HuH-7 (cell line): ENCODE measurements at places on chromosomes 13 and 19.

- DNase-seq, result no peak
These were observed 2.3 kb downstream of the PPP1R15A start for GRCh38 chr19:48874303-48875135.

GRCh38 chr19:44903602-44904425 lies 1.8 kb upstream of the APOE start:
- peak; percentile 75 for DNase-seq

- no peak for DNase-seq
These were observed 1407.1 kb upstream of the MIR17HG start for GRCh38 chr13:89940383-89940782.

GRCh38 chr19:2469102-2469914 lies 6.6 kb upstream of the GADD45B start:
- no peak for DNase-seq

DNA sequence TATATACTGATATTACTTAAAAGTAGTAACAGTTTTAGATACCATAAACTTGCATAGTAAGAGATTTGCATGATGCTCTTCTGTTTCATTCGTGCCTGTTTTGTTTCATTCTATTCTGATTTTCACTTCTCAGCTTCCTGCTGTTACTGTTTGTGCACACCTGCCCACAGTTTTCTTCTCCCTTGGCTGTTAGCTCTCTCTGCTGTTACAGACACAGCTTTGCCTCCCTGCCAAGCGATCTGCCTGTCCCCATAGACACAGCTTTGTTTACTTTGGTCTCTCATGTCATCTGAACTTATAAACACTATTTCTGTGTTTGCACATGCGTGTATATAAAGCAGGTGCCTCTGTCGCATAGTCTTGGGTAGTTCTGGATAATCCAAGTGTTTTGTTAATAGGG lies 21.4 kb upstream of the UPF3A start:
- no peak for DNase-seq

- DNase-seq, result no peak
These were observed 15.3 kb upstream of the ERICH6B start for GRCh38 chr13:45630791-45631190.

DNA sequence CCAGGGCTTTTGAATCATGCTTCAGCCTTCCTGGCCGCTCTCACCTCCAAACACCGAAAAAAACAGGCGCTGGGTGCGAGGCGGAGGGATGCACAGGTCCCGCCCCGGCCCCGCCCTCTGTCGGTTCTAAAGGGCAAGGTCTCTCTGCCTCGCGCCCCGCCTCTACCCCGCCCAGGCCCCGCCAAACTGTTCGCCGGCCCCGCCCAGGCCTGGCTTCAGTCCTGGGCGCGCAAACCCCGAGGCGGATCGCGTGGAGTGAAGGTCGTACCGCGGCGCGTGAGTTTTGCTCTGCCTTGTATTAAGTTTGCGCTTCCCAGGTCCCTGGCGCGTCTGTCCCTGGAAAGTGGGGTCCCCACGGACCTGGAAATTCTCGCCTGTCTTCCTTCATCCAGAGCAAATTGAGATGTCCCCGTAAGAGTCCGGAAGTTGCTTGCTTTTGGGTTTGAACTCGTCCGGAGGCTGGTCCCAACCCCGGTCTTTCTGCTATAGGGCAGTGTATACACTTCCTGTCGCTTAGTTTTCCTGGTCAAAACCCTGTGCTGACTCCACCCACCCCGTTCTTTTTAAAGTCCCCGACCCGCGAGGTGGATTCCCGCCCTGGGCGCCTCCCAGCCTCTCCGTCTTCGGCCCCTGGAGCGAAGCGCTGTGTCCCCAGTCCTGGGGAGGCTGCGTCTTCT lies 8.4 kb downstream of the ZNF808 start:
- no peak for DNase-seq

GRCh38 chr19:2578391-2578890 lies 102.5 kb downstream of the GADD45B start:
- DNase-seq, result no peak

DNA sequence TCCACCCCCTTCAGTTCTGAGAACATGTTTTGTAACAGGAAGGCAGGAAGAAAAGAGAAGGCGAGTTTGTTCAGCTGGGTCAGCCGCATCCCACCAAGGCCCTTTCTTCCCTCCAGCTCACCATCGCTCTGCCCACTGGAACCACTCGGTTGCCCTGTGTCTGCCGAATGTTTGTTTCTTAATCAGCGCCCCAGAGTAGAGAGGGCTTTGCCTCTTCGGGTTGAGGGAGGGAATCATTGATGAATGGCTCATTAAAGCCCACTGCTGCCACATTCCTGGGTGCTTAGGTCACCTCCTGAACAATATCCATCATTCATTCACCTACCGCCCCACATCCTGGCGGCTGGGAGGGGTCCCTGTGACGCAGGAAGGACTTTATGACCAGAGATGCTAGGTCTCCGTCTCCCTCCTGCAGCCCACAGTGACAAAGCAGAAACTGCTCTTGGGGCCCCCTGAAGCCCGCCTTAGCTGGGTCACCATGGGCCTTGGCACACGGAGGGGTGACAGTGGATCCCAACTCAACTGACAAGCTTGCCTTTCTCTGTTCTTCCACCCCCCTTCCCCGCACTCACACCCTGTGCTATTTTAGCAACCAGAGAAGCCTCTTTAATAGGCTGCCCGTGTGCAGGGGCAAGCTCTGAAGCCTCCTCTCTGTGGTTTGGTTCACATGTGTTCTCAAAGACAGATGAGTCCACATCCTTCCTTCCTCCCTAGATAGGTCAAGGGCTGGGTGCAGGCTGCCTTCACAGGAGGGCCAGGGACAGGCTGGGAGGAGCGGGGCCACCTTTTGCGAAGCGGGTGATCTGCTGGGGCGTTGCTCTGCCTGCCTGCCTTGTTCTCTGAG lies 46.2 kb downstream of the ACTN4 start:
- DNase-seq, result peak; percentile 76

DNA sequence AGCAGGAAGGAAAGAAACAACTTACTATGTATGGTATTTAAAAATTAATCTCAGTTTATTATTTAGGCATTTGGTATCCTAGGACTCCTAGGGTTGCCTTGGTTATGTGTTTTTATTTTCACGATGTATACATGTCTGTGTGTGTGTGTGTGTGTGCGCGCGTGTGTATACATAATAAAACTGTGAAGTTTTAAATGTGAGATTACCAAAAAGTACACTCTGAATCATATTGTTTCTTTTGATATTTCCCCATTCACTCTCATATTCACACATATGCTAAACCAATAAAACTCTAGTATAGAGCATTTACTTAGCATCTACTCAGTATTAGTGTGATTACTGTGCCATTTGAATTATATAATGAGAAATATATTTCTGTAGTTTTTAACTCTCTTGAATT lies 30.8 kb upstream of the NDFIP2 start:
- DNase-seq, result no peak

- DNase-seq, result no peak
These were observed 902.3 kb upstream of the SLITRK1 start for GRCh38 chr13:84784443-84785153.

DNA sequence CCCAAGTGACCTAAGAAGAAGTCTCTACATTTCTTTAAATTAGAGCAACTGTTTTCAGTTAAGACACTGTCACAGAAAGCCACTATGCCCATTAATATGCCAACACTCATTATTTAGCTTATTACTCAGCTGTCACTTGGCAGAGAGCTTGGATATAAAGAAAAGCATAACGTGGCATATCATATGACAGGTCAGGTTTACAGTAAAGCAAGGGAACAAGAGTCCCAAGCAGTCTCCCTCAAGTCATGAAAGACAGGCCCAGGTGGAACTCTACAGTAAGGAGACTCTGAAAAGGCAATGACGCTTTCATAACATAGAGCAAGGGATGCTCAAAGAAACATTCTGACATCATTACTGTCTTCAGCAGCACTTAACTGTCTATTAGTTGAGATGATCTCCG lies 6.3 kb downstream of the LHFPL6 start:
- no peak for DNase-seq

GRCh38 chr13:23673867-23674605 lies 103.8 kb downstream of the TNFRSF19 start:
- DNase-seq, result no peak

GRCh38 chr13:95226932-95227695 lies 74.1 kb downstream of the ABCC4 start:
- DNase-seq, result no peak

DNA sequence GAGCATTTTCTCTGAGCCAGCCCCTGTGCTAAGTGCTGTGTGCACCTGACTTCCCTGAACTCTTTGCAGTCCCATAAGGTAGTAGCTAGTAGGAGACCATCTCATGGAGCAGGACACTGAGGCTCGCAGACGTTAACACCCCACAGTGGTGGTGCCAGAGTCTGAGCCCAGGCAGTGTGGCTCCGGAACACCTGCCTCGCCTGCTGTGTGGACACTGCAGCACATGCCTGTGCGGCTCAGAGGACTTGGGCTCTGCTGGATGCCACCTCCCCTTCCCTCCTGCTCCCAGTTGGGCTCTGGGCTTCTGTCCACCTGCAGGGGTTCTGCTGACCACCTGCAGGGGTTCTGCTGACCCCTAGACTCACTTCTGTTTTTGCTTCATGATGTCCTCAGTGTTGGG lies 27.0 kb upstream of the SIGLEC11 start:
- no peak for DNase-seq

- DNase-seq, result no peak
These were observed 89.7 kb downstream of the RAB20 start for GRCh38 chr13:110471833-110472162.

DNA sequence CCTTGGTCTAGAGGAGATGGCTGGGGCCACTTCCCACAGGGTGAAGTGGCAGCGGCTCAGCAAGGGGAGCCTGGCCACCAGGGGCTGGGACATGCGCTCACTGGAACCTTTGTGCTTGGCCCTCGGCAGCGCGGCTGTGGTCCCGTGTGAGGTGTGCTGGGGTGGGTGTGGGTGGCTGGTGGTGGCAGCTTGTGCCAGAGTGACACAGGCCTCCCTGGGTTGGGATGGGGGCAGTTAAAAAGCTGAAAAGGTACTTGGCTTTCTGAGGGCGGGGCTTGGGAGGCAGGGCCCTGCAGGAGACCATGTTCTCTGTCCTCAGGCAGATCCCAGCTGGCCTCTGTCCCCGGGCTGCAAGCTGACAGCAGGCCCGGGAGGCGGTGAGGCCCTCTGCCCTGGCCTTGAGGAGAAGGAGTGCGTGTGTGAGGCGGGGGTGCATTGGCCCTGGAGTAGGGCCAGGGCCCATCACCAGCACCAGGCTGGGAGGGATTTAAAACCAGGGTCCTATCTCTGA lies 17.3 kb downstream of the MPND start:
- no peak for DNase-seq

DNA sequence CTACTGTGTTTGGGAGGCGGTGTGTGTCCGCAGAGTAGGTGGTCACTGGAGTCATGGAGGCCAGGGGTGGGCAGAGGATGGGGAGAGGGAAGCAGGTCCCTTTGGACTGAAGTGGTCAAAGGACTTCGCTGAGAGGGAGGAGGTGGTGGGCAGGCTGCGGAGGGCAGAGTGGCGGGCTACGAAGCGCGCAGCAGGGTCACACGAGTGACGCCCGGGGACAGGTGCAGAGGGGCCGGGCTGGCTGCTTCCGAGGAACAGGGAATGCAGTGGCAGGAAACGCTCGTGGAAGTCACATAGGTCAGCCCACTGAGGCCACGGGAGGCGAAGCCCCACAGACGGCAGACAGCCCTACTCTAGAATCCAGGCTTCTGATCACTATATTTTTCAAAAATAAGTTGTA lies 111.5 kb downstream of the URI1 start:
- DNase-seq, result no peak

GRCh38 chr19:50332244-50333038 lies 3.3 kb upstream of the KCNC3 start:
- no peak for DNase-seq

- DNase-seq, result no peak
These were observed 6.0 kb downstream of the RCN3 start for GRCh38 chr19:49533551-49534488.

DNA sequence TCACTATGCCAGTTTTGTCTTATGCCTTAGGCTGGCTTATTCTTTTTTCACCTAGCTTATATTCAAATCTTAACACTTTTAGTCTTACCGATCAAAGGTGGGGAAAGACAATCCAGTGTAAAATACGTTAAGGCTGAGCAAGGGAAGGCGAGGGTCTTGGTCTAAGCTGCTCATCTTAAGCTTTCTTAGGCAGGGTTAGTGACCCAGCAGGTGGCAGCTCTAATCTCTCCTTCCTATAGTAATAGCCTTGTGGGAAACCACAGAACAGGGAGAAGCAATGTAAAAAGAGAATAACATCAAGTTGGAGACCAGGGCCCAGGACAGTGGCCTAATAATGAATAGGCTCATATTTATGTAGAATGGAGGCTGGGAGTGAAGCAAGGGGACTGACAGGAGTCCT lies 45.9 kb downstream of the COG3 start:
- DNase-seq, result no peak

- no peak for DNase-seq
These were observed 108.5 kb downstream of the PAN3 start for GRCh38 chr13:28246891-28247290.

DNA sequence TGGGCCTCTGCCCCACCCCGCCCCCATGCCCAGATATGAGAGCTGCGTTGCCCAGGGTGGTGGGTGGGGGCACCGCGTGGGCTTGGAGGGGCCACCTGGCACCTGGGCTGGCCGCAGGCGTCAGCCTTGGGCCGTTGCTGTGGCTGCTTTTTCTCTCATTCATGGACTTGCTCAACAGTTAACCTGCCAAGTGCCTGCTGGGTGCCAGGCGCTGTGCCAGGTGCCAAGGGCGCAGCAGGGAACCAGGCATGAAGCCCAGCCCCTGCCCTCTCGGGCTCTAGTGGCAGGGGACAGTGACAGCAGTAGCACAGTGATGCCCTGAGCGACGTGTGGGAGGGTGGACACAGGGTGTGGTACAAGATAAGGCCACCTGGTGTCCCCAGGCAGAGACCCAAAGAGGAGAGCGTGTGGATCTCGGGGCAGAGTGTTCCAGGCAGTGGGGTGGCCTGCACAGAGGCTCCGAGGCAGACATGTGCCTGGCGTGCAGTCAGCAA lies 28.1 kb downstream of the DHX34 start:
- no peak for DNase-seq

DNA sequence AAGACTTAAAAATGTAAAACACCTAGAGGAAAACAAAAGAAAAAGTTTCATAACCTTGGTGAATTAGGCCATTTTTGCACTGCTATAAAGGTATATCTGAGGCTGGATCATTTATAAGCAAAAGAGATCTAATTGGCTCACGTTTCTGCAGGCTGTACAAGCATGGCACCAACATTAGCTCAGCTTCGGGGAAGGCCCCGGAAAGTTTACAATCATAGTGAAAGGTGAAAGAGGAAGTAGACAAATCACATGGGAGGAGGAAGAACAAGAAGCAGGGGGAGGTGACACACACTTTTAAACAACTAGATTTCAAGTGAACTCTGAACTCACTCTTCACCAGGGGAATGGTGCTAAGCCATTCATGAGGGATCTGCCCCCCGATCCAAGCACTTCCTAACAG lies 1358.5 kb upstream of the PCDH9 start:
- no peak for DNase-seq

GRCh38 chr13:23725922-23726321 lies 155.7 kb downstream of the TNFRSF19 start:
- no peak for DNase-seq
